ENCODE measurements at places on chromosomes 16 and 17. TPM values are rescaled to one million over a fixed set of nuclear protein-coding genes. Genes with fewer than 3 reads are reported as not detected.
A peak's percentile ranks its signal among the peaks of the same experiment; 100 is the strongest.

- DNase-seq = peak; percentile 17
- no peak overlapping the region for H3K27ac ChIP-seq
- no peak overlapping the region for H3K4me3 ChIP-seq
- H3K27me3 ChIP-seq = no peaks in the 10 kb centered on the region
- no peaks in the 10 kb centered on the region for H3K36me3 ChIP-seq
Observed at GRCh38 chr17:68807998-68808772, 147.0 kb downstream of the ABCA8 start.

- no peak for DNase-seq
- no peak overlapping the region for H3K27ac ChIP-seq
- no peaks in the 10 kb centered on the region for H3K27me3 ChIP-seq
- H3K36me3 ChIP-seq = no peaks in the 10 kb centered on the region
- no peaks in the 10 kb centered on the region for H3K4me1 ChIP-seq
- no peak overlapping the region for H3K4me3 ChIP-seq
Observed at GRCh38 chr16:71371237-71371636, 12.7 kb downstream of the CALB2 start.

- no peaks in the 10 kb centered on the region for H3K36me3 ChIP-seq
- DNase-seq = peak; percentile 87
- H3K4me3 ChIP-seq = no peak overlapping the region
- H3K27me3 ChIP-seq = no peaks in the 10 kb centered on the region
- peak overlapping the region; percentile 79 for H3K27ac ChIP-seq
Observed at GRCh38 chr16:15494236-15494635, 59.8 kb downstream of the BMERB1 start.

DNA sequence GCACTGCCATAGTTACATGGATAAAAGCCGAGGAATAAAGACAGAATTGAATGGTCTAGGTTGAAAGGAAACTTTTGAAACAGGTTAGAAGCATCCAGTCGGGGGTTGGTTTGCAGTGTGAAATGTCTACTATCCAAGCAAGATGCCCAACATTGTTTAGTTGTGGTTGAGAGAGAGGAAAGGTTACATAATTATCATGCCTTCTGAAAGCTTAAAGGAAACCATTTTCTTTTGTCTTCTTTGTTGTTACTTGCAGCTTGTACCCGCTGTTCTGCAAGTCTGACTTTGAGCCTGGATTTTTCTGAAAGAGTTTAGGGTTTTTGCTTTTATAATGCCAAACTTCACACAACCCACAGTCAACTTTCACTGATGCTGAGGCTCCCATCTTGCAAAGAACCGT lies 167.9 kb downstream of the AXIN2 start:
- no peak overlapping the region for H3K4me3 ChIP-seq
- DNase-seq = peak; percentile 38
- H3K27ac ChIP-seq = no peak overlapping the region
- H3K27me3 ChIP-seq = no peaks in the 10 kb centered on the region
- no peaks in the 10 kb centered on the region for H3K36me3 ChIP-seq

Gene KRTAP1-5
- total RNA-seq = not detected

DNA sequence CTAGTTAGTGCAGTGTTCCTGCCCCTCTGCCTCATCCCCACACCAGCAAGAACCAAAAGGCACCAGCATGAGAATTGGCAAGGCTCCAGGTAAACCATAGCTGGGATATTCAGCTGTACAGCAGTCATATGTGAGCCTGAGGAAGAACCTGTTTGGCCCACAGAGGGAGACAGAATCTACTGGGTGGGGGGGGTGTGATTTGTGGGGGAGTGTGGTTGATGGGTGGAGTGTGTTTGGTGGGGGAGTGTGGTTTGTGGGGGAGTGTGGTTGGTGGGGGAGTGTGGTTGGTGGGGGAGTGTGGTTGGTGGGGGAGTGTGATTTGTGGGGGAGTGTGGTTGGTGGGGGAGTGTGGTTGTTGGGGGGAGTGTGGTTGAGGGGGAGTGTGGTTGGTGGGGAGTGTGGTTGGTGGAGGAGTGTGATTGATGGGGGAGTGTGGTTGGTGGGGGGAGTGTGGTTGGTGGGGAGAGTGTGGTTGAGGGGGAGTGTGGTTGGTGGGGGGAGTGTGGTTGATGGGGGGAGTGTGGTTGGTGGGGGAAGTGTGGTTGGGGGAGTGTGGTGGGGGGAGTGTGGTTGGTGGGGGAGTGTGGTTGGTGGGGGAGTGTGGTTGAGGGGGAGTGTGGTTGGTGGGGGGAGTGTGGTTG lies 19.5 kb downstream of the MINK1 start:
- no peaks in the 10 kb centered on the region for H3K27me3 ChIP-seq
- H3K36me3 ChIP-seq = no peaks in the 10 kb centered on the region

Gene HYDIN
- 1.1 TPM for total RNA-seq

- DNase-seq = no peak
- no peak overlapping the region for H3K4me3 ChIP-seq
- peaks cover under 1% of the 10 kb centered on the region for H3K36me3 ChIP-seq
- no peaks in the 10 kb centered on the region for H3K27me3 ChIP-seq
Observed at GRCh38 chr16:10972819-10973464, 28.6 kb downstream of the CLEC16A start.

Gene KIF18B
- total RNA-seq = 0.82 TPM

GRCh38 chr16:79914961-79915720 lies 314.6 kb upstream of the MAF start:
- H3K27me3 ChIP-seq = no peaks in the 10 kb centered on the region
- no peaks in the 10 kb centered on the region for H3K36me3 ChIP-seq
- no peak for DNase-seq

DNA sequence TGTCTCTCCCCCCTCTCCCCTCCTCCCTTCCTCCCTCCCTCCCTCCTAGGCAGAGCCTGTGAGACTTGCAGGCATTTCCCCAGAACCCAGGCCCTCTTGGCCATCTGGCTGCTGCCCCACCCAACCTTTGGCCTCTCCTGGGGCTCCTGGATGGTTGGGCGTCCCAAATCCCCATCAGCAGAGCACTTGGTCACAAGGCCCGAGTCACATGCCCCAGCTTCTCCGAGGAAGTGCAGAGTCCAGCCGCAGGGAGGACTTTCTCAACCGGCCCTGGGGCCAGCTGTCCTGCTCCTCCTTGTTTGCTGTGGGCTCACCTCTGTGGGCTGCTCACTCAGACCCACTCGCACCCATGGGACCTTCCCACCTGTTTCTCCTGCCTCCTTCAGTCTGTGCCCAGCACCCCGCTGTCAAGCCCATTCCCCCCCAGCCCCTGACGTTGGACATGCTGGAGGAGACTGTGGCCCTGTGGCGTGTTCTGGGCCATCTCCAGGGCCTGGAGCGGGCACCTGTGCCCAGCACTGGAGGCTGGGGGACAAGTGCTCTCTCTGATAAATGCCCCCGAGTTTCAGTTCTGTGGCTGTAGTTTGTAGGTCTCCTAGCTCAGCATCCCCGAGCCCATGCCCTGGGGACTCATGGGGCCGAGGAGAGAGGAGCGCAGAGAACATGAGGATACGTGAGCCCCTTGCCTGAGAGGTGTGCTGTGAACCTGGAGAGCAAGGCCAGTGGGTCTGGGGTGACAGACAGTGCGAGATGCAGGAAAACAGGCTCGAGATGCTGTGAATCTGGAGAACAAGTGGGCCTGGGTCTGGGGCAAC lies 42.3 kb upstream of the ZNF750 start:
- no peaks in the 10 kb centered on the region for H3K36me3 ChIP-seq
- H3K27me3 ChIP-seq = no peaks in the 10 kb centered on the region
- no peak overlapping the region for H3K4me3 ChIP-seq
- H3K27ac ChIP-seq = no peak overlapping the region
- DNase-seq = no peak

DNA sequence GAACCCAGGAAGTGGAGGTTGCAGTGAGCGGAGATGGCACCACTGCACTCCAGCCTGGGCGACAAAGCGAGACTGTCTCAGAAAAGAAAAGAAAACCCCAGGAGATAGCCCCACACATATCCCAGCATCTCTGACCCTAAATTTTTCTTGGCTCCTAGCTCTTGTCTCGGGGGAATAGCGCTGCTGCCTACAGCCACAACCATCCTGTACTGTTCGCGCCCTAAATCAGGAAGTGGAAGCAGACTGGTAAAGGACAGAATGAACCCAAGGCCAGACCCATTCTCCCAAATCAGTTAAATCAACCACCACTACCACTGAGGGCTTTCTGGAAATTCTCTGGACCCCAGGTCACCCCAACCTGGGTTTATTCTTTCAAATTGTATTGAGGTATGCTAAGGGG lies 1.7 kb downstream of the CTDNEP1 start:
- peak overlapping the region; percentile 84 for H3K4me3 ChIP-seq
- no peak overlapping the region for H3K27ac ChIP-seq
- H3K4me1 ChIP-seq = peaks cover 15% of the 10 kb centered on the region
- H3K27me3 ChIP-seq = no peaks in the 10 kb centered on the region
- no peak for DNase-seq

DNA sequence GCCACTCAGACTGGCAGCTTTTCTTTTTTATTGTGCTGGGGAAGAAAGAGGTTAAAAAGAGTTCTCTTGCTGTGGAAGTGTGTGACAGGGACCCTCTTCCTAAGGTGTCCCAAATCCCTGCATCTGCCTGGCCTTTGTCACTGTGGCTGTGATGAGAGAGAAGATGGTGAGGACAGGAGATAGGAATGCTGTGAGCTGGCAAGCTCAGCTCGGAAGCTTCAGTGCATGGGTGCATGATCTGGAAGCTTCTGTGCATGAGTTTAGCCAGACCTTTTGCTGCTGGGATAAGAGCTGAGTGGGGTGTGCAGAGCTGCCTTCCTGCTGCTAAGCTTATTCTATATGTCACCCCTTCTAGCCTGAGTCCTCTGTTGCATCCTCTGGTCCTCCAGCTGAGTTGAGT lies 103.3 kb upstream of the CACNG3 start:
- DNase-seq = peak; percentile 23
- no peak overlapping the region for H3K27ac ChIP-seq
- H3K27me3 ChIP-seq = no peaks in the 10 kb centered on the region
- no peaks in the 10 kb centered on the region for H3K36me3 ChIP-seq
- H3K4me3 ChIP-seq = no peak overlapping the region
